Stimulated activated CD8-positive, alpha-beta memory T cell treated with anti-CD3 and anti-CD28 coated beads, Interleukin-7, amount 100 ng/mL, for 4 hours (primary cell): ENCODE measurements at places on chromosomes 16 and 17.

GRCh38 chr17:2194889-2195335 is 108.7 kb downstream of the SMG6 start:
- no peak for DNase-seq

GRCh38 chr16:80541306-80541694 is 507 bp downstream of the DYNLRB2 start:
- DNase-seq = no peak

GRCh38 chr16:61471737-61472136 is 564.5 kb downstream of the CDH8 start:
- DNase-seq = no peak

- no peak for DNase-seq
Measured at GRCh38 chr16:49183911-49184310, 97.7 kb downstream of the CBLN1 start.

DNA sequence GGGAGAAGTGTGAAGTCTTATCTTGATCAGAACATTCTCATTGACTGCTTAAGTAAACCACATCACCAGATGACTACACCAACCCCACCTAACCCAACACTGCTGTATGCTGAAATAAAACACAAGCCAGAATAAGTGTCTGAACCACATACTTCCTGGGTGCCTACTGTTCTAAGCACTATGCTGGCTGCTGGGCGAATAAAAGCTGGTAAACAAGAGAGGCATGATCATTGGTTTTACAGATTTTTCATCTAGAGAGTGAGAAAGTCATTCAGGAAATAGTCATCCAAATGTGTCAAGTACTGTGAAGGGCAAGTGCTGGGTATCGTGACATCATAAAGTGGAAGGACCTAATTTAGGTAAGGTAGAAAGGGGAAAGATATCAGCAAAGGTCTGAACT is 199.0 kb upstream of the SOX9 start:
- no peak for DNase-seq

GRCh38 chr16:79874391-79874790 is 273.9 kb upstream of the MAF start:
- DNase-seq = no peak

DNA sequence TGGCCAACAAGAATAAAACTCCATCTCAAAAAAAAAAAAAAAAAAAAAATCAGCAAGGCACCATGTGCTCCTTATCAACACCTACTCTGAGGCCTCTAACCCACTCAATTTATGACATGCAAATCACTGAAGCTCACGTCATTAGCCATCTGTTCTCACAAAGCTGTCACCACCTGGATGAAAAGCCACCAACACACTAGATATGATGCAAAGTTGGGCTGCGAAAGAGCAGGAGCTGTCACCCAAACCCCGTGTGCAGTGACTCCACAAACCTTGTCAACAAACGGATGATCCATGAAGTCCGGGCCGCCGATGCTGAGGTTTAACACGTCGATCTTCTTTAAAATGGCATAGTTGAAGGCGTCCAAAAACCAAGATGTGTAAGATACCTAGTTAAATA is 25.3 kb downstream of the MBTPS1 start:
- DNase-seq = no peak

- DNase-seq = no peak
Measured at GRCh38 chr16:85479972-85480726, 133.0 kb upstream of the GSE1 start.

GRCh38 chr17:67386965-67387551 is 10.0 kb downstream of the PITPNC1 start:
- DNase-seq = no peak

GRCh38 chr16:86120201-86121192 is 221.5 kb downstream of the IRF8 start:
- DNase-seq = no peak

- no peak for DNase-seq
Measured at GRCh38 chr17:28553000-28553505, 629 bp upstream of the UNC119 start.

GRCh38 chr16:473046-474043 is 47.9 kb downstream of the RAB11FIP3 start:
- DNase-seq = no peak

DNA sequence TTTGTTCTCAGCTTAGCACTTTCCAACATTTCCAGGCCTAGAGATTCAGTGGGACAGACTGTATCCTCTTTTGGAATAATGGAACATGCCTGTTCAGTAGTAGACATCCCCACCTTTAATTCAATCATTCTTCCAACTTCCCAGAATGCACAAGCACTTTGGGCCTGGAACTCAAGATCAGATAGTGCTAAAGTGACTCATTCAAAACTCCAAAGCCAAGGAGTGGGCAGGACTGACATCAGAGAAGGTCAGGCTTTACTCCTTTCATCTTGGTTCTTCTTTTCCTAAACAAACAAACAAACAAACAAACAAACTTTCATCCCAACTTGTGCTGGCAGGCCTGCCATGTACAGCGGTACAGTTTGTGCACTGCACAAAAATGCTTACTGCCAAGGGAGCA is 172.0 kb downstream of the AXIN2 start:
- no peak for DNase-seq

DNA sequence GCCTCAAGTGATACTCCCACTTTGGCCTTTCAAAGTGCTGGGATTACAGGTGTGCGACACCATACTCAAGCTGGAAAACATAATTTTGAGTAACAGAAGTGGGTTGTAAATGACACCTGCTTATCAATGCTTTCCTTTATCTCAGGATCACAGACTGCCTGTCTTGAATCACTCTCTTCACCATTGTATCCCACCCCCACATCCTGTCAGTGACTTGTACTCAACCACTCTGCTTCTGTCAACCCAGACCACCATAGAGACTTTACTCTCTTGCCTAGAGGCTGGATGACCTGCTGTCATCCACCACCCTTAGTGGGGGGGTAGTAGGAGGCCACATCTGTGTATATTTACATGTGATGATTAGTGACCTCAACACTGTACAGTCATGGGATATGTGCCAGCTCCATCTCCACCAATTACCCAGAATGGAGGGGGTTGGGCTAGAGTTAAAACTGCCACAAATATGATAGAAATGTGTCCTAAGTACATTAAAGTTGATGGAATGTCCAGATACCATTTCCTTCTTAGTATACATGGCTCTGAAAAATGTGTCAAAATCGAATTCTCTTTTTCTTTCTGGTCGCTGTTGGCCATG is 338.7 kb downstream of the GRIN2A start:
- DNase-seq = no peak

DNA sequence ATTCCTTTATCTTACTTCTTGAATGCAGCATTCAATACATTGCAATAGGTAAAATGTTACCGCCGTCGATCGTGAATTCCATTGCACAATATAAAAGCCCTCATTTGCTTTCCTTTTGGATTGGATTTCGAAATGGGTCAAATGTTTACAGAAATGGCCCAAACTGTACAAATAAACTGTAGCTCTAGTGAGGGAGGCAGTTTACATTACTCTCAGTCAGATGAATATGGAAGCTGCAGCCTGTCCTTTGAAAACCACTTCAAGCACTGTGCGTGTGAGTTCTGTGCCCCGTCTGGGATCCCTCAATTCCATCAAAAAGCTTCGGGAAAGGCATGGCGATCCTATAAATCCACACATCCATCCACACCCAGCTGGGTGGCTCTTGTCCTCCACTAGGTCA is 258.6 kb upstream of the FOXF1 start:
- DNase-seq = no peak

DNA sequence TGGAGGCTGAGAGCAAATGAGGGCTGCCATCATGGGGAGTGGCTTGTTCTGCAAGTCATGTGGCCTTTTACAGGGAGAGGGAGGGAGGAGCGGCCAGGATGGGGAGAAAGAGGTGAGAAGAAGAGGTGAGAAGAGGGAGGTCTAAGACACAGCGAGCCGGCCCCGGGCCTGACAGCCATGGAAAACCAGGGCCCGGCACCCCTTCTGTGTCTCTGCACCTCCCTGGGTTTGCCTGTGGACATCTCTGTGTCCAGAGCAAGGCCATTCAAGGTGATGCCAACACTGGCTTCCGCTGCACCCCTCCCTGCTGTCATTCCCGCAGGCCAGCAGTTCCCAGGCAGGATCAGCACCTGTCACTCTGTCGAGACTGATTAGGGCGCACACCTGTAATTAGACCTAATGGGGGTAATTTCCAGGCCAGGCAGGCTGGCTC is 75.6 kb downstream of the MGAT5B start:
- no peak for DNase-seq

- no peak for DNase-seq
Measured at GRCh38 chr16:89175280-89176146, 4.0 kb downstream of the CDH15 start.

GRCh38 chr17:82689077-82689476 is 9.4 kb downstream of the RAB40B start:
- no peak for DNase-seq

- no peak for DNase-seq
Measured at GRCh38 chr17:45104029-45104428, 28.3 kb downstream of the PLCD3 start.

DNA sequence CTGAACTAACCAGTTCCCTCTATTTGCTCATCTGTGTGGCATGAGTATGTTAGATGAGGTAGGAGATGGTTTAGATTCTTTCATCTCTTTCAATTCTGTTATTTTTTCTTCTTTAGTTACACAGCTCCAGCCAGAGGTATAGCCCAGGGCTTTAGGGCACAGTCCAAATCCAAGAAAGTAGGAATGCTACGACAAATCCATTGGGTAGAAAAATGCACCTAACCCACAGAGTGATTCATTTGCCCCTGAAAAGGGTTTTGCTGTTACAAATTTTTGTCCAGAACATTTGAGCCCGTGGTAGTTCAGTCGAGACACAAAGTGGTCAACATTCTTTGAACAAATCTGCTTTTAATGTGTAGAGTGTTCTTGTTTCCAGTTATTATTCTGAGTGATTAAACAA is 250.7 kb downstream of the HS3ST3A1 start:
- no peak for DNase-seq

GRCh38 chr17:28390141-28390540 is 15.9 kb downstream of the SLC46A1 start:
- DNase-seq = no peak

DNA sequence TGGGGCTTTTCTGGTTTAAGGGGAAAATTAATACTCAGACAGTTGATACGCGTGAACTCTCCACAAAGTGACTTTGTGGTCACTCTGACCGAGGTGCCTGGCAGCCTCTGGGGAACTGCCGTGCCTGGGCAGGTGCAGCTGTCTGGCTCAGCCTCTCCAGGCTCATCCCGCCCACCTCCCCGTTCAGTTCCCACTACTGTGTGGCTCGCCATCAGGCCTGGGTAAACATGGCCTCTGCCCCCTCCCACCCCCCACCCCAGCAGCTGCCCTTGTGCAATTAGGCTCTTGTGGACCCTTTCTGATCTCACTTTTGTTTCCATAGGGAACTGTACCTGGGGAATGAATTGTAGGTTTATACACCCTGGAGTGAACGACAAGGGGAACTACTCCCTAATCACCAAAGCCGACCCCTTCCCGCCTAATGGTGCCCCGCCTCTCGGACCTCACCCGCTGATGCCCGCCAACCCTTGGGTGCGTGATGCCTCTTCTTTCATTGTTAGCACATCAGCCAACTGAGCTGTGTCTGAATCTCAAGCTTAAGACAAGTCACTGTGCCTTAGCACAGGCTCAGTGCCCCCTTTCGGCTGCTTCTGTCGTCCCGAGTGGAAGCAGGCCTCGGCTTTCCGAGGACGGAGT is 27.8 kb downstream of the ZC3H18 start:
- DNase-seq = no peak

DNA sequence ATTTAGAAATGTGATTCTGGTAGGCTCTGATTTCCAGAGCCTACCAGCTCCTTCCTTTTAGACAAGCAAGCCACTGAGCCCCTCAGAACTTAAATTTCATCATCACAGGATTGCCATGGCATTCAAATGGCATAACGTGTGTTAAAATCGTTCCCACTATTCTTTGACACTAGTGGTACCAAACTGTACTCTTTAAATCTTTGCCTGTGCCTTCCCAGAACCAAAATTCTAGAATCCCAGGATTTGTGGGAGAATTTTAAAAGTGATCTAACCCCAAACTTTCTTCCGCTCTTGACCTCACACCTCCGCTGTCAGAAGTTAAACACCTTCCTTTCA is 287 bp upstream of the INTS2 start:
- no peak for DNase-seq

DNA sequence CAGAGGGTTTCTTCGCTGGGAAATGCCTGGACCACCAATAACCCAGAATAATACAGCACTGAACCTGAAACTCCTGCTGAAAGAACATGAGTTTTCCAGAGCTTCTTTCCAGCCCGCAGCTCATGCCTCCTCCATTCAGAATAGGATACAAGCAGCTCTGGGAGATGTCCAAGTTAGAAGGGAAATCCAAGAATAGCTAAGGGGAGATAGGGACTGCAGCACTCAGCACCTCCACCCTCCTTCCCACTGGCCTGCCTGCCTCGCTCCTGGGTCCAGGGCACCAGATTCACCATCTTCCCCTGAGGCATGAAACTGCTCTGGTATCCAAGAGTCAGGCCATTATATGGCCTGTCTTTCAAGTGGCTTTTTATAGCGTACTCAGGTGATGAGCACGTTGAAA is 4.1 kb downstream of the KRT31 start:
- no peak for DNase-seq

DNA sequence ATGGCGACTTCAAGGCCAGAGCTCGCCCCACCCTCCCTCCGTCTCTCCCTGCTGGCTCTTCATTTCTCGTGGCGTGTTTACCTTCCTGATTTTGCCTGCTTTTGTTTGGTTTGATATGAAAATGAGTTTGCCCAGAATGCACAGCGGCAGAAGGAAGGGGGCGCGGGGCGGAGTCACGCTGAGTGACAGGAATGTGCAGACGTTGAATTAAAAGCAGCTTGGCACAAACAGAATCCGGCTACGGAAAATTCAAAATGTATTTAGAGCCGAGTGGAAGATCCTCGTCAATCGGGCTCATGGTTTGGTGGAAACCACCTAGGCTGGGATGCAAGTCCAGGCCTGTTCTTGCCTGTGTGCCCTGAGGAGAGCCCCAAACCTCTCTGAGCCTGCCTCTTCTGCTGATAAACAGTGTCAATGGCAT is 102.7 kb downstream of the SDK2 start:
- DNase-seq = no peak

GRCh38 chr17:67316781-67317180 is 49.6 kb downstream of the PSMD12 start:
- no peak for DNase-seq

DNA sequence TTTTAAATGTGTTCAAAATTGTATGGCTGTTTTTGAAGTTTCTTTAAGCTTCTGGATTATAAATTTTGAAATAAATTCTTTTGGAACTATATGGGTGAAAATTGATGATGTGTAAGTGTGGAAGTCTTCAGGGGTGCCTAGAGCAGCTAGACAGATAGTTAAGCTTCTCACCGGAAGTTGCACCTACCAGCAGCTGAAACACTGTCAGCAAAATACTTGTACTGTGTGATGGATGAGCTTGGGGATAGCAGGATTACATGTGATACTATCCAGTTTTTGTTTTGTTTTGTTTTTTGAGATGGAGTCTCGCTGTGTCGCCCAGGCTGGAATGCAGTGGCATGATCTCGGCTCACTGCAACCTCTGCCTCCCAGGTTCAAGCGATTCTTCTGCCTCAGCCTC is 19.7 kb downstream of the RBL2 start:
- DNase-seq = no peak

- DNase-seq = no peak
Measured at GRCh38 chr17:36641331-36641876, 40.0 kb downstream of the MRM1 start.

GRCh38 chr16:28293601-28293960 is 1.3 kb downstream of the SBK1 start:
- DNase-seq = no peak

GRCh38 chr17:40720899-40721298 is 17.3 kb upstream of the KRT24 start:
- no peak for DNase-seq

GRCh38 chr17:41771389-41772206 is 14.9 kb downstream of the JUP start:
- DNase-seq = no peak

- no peak for DNase-seq
Measured at GRCh38 chr16:75996491-75996890, 270.2 kb upstream of the CPHXL start.
